ENCODE measurements at places on chromosomes 7 and 10.

DNA sequence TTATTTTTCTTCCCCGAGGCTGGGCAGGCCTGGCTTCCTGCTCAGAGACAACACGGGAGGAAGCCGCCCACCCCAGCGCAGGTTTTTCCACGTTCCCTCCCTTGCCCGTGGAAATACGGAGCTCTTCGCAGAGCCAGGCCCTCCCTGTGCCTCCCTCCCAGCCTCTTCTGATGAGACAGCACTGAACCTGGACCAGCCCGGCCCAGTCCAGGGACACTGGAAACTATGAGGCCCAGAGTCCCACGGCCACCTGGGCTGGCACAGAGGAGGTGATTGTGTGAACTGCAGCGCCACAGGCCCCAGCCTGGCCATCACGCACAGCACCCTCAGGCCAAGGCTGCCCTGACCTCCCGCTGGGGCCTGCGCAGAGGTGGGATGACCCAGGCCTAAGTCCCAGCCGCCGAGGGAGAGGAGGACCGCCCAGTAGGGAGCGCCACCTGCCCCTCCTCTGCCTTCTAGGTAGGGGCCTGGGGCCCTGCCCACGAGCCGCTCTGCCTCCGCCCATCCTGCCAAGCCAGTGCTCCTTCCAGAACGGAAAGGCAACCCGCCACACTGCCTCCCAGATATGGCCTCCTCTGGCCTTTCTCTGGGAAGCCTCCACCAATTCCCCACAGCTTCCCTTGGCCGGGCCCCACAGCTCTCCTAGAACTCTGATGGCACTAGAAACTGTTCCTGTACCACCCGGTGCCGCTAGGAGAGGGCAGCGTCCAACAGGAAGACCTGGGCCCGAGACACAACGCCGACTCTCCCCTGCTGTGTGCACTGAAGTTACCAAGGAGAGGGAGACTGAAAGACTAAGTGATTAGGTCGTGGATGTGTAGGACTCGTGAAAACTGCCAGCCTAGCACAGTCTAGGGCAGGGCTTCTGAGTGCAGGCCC, 57.2 kb downstream of the PROSER2 start:
- no peak for DNase-seq

- DNase-seq, result no peak
These were observed 118.1 kb downstream of the GNAT3 start for GRCh38 chr7:80393786-80394185.

DNA sequence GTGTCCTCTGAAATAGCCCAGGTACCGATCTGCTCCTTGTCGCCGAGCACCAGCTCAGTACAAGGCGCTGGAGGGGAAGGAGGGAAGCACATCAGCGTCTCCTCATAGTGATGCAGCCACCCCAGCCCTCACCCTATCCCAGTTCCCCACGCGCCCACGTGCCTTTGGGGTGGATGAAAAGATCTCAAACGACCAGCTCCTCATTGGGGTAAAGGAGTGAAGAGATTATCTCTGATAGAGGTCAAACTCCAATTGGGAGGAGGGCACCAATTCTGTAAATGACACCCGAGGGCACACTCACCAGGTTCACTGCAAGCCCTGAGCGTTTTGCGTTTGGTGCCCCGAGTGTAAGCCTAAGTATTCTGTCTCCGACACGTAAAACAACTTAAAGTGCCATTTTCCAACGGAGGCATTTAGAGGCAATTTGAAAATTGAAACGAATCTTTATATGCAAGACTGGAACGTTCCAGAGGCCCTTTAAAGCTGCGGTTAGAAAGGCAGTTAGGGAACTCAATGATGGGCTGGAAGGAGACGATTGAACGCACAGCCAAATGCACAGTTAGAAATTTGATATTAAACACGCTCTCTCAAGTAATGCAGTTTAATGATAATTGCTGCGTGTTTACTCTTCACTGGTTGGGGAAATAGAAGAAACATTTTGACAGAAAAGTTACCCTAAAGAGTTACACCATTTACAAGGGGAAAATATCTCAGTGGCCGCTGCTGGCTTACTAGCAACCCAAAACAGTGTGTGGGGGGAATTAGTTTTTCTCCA, 8.9 kb upstream of the EMX2 start:
- no peak for DNase-seq

DNA sequence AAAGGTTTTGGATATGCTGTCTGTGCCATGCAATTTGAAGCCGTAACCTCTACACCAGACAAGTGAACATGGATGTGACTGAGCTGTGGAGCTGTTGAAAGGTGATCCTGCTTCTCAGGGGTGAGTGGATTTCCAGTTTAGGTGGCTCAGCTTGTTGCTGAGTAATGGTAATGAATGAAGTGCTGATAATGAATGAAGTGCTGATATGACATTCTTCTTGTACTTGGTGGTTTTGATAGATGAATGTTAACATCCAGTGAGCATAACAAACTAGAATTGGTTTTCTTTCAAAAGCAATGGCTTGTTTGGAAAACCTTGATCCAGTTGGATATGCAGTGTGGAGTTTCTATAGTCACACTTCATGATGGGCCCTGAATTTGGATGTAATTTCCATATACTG, 89.7 kb upstream of the FZD8 start:
- DNase-seq, result no peak

- DNase-seq, result no peak
These were observed 262.5 kb downstream of the TRIL start for GRCh38 chr7:28695300-28696295.

GRCh38 chr7:620885-621284, 101.2 kb upstream of the PDGFA start:
- DNase-seq, result no peak

DNA sequence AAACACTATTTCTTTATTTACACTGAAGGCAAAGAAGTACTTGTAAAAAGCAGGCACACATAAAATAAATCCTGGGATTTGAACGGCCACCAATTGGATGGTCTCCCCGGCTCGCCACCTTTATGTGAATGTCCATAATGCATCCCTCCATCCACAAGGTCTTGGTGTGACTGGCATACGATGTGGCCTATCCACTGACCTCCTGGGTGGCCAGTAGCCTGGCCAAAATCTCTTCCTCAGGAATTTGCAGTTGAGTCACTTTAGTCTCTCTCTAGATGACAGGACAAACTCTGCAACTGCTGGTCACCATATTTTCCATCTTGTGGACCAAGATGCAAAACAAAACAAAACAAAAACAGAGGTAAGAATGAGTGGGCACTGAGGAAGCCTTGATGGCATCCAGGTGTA, 39.1 kb downstream of the CDK1 start:
- DNase-seq, result no peak

DNA sequence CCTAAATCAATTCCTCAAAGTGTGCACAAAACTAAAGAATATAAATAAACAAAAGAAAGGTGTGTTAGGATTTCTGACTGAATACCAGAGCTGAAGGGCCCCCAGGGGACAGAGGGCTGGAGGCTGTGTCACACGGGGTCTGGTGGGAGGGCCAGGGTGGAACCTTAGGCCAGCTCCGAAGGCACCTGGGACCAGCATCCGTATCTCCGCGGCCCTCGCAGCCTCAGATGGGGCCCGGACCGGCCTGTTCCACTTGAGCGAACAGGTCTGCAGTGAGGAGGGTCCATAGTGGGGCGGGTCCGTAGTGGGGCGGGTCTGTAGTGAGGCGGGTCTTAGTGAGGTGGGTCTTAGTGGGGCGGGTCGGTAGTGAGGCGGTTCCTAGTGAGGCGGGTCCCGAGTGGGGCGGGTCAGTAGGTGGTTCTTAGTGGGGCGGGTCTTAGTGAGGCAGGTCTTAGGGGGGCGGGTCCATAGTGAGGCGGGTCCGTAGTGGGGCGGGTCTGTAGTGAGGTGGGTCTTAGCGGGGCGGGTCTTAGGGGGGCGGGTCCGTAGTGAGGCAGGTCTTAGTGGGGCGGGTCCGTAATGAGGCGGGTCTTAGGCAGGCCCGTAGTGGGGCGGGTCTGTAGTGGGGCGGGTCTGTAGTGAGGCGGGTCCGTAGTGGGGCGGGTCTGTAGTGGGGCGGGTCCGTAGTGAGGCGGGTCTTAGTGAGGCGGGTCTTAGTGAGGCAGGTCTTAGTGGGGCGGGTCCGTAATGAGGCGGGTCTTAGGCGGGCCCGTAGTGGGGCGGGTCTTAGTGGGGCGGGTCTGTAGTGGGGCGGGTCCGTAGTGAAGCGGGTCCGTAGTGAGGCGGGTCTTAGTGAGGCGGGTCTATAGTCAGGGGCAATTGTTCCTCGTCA, 15.1 kb downstream of the GPR146 start:
- DNase-seq, result no peak

DNA sequence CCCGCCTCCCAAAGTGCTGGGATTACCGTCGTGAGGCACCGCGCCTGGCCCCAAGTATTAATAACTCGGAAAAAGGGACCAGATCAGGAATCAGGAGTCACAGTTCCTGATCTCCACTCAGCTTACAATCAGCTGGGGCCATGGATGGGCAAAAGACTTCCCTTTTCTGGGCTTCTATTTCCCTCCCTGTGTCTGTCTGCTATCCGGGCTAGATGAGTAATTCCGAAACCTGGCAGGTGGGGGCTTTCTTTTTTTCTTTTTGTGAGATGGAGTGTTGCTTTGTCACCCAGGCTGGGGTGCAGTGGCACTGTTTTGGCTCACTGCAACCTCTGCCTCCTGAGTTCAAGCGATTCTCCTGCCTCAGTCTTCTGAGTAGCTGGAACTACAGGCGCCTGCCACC, 11.6 kb downstream of the RPS24 start:
- no peak for DNase-seq

DNA sequence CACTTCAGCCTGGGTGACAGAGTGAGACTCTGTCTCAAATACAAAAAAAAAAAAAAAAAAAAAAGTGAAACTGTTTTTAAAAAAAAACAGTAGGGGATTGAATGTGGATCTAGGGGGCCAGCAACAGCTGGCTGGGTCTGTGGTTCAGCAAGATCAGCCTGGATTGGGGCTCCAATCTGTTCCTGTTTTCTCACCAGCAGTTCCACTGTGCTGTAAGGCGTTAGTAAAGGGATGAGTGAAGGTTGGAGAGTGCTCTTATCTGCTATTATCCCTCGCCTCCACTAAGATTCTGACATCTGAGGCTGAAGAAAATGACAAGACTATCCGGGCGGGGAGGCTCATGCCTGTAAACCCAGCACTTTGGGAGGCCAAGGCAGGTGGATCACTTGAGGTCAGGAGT, 41.6 kb upstream of the GTF2IRD1 start:
- no peak for DNase-seq

GRCh38 chr7:24922099-24922773, 57.7 kb downstream of the OSBPL3 start:
- DNase-seq, result no peak

GRCh38 chr10:90396721-90397120, 461.1 kb downstream of the HTR7 start:
- DNase-seq, result no peak

DNA sequence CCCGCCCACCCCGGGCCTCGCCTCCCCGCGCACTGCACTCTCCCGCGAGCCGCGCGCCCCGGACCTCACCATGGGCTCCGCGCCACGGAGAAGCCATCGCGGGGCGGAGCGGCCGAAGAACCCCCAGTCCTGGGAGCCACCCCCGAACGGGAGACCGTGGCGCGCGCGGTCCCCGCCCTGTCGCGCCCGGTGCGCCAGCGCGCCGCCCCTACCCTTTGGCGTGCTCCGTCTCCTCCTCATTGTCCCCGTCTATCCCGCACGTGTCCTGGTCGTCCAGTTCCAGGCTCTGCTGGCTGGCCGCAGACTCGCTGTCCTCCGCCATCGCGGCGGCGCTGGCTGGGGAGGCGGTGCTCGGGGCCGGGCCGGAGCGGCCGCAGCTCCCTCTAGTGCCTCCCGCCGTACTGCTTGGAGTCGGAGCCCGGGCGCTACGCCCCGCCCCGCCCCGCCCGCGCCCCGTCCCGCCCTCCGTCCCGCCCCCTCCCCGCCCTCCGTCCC, at the start of gene NMT2:
TSS of gene NMT2 (minus strand) at position 403 of the 495 bp plus-strand sequence. CDS start at position 322, 81 bp downstream.
- no peak for DNase-seq

DNA sequence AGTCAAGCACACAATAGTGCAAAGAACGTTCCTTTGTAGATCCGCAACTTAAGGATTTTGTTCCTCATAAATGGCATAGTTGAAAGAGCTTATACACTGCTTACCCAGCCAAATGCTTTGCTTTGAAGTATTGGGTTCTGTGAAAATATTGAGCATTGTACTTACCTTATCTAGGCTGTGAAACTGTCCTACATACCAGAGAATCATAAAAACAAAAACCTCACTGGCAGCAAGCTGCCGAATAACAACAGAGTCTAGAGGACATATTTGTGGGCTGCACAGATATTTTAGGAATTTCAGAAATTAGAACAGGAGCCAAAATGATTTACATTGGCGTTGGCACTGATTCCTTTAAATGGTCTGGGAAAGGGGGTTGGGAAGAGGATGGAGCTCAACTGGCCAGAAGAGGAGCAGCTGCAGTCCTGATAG, 174.8 kb downstream of the RTKN2 start:
- DNase-seq, result no peak

DNA sequence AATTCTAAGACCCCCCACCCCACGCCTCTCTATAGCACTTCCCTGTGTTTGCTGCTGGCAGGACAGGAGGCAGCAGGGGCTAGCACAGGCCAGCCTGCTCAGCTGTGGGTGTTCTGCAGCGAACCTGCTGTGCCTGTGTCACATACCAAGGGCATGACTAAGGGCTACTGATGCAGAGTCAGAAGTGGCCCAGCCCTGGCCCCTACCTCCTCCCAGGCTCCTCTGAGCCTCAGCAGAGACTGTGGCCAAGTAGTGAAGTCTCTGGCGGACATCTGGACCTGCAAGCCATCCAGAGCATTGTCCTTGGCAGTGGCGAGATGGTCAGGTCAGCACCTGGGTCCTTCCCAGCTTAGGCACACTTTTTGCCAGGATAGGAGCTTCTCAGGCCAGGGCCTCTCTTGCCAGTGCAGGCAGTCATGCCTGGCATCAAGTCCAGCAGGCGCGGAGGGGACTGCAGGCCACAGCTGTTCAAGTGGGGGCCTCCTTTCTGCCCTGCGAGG, 116.3 kb upstream of the RET start:
- DNase-seq, result peak; percentile 30

- DNase-seq, result peak; percentile 81
These were observed 3.7 kb downstream of the STX1A start for GRCh38 chr7:73715648-73716317.

DNA sequence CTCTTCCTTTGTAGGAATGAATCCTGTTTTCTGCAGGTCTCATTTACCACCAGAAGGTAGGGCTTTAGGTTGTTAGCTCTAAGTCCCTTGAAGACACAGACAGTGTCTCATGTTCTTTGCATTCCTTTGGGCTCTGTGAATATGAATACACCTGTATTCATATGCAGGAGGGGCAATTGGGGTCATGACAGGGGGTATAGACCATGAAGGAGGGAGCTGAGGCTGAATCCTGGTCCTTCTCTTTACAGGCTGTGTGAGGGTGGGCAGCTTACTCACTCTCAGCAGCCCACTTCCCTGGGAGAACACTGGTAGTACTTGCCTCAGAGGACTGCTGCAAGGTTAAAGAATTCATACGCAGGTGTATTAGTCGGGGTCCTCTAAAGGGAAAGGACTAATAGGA, 267.2 kb upstream of the MGMT start:
- no peak for DNase-seq

DNA sequence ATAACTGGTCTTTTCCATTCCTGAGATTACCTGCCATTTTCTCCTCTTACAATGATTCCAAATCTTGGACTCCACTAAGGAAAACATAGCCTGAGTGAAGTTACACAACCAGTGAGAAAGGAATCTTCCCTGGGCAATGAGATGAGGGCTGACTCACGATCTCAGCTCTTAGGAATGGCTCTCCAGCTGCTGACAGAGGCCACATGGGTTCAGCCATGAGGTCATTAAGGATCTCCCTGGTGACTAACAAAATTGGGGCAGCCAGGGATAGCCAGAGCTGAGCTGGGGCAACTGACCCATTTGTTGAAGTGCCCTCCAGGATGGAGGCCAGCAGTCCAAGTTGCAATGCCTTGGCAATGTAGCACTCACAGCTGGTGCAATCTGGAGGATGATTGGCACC, 78.7 kb upstream of the MKLN1 start:
- no peak for DNase-seq

All from activated CD8-positive, alpha-beta memory T cell treated with anti-CD3 and anti-CD28 coated beads, Interleukin-2, amount 50 U/mL, for 48 hours (primary cell).